D341Med (cell line): ENCODE measurements at places on chromosomes 3 and 15.
A peak's percentile ranks its signal among the peaks of the same experiment; 100 is the strongest.

DNA sequence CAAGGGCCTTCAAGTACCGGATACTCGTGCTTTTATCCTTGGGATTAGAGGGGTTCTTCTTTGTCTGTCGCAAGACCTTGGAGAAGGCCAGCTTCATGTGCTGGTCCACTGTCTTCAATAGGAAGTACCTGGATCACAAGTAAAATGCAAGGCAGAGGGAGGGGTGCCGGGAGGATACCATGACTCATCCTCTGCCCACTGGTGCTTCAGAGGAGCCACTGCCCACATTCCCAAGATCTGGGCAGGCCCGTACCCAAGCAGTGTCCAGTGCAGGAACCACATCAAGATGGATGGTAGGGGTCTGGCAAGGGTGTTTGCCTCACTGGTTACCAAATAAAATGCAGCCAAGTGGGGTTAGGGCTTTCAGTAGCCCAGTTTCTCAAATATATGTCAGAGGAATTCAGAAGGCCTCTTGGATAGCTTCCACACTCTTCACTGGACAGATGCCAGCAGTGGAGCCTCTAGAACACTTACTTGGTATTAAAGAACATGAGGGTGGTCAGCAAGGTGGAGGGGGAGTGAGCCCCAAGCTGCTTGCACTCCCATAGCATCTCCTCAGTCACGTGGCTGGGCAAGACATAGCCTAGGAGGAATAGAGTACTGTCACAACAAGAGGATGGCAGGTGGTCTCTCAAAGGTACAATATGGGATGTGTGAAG is 3.6 kb upstream of the IMPDH2 start:
- DNase-seq: no peak

DNA sequence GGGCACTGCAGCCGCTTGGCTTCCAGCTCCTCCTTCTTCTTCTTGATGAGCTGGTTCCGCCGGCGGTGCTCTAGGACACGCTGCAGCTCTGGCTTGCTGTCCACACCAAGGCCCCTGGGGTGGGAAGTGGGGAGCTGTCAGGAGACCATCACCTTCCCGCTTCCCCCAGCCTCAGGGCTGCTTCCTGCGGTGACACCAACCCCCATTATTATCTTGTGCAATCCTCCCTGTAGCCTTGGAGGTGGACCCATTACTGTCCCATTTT is 10.0 kb downstream of the FAM107A start:
- no peak for DNase-seq

- no peak for DNase-seq
Observed at GRCh38 chr3:194905696-194906095, 220.0 kb downstream of the FAM43A start.

DNA sequence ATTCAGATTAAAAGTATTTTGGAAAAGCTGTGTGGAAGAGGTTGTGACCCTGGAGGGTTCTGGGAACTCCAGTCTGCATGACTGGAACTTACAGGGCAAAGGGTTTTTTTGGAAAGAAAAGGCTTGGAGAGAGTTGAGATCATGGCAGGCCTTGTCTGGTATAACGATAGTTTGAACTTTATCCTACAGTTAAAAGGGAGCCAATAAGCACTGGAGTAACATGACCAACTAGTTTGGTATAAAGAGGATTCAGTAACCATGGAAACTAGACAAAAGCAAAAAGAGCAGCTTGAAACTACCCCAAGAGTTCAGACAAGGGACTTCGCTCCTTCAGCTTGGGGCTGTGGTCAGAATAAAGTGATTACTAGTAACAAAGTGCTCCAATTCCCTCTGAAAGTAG is 151.2 kb upstream of the TMCO5A start:
- no peak for DNase-seq

- DNase-seq: no peak
Observed at GRCh38 chr3:158908187-158908734, 106.4 kb downstream of the MFSD1 start.

DNA sequence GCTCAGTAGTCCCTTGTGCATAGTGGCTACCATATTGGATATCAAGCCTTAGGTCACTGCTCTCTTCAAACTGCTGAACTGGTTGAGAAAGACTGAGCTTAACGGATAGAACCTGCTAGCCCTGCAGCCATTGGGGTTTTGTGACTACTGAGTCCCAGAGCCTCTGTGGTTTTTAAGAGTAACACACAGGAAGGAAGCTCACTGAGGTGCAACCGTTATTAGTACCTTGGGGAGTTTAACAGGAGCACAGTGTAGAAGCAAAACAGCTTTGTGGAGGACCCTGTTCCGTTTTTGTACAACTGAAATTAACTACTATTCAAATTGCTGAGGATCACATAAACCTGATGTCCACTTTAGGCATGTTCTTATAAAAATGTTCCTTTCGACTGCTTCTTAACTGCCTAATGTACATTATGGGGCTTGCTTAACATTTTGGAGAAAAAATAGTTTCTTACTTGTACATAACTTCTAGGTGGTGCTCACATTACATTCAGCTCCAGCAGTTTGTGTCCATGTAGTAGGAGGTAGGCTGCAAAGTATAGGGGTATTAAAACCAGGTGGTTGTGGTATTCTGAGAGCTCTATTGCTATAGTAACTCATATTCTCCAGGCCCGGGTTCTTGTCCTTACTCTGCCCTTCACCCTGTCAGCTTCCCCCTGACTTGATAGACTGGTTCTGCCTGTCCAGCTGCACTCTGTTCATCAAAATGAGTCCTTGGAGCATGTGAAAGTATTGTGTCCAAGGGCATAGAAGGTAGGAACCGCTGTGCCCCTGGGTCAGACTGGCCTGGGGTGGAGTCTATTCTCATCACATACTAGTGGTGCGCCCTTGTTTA is 17.3 kb downstream of the PXK start:
- no peak for DNase-seq

DNA sequence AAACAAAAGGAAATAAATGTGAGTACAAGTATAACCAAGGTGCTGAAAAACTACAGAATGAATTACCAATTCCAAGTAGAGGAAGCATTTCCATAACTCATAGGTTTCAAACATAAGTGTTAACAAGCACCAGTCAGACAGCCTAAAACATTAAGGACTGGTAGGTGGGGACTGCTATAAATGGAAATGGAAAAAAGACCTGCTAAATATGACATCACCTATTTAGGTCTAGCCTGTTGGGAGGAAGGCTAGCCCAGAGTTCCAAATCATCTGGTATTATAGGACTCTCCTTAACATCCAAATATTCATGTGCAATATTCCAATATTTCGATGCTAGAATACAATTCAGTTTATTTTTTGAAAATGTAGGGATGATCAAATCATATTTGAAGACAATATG is 560.0 kb downstream of the ROBO2 start:
- no peak for DNase-seq

GRCh38 chr3:76550522-76551201 is 489.2 kb upstream of the ROBO2 start:
- DNase-seq: no peak

DNA sequence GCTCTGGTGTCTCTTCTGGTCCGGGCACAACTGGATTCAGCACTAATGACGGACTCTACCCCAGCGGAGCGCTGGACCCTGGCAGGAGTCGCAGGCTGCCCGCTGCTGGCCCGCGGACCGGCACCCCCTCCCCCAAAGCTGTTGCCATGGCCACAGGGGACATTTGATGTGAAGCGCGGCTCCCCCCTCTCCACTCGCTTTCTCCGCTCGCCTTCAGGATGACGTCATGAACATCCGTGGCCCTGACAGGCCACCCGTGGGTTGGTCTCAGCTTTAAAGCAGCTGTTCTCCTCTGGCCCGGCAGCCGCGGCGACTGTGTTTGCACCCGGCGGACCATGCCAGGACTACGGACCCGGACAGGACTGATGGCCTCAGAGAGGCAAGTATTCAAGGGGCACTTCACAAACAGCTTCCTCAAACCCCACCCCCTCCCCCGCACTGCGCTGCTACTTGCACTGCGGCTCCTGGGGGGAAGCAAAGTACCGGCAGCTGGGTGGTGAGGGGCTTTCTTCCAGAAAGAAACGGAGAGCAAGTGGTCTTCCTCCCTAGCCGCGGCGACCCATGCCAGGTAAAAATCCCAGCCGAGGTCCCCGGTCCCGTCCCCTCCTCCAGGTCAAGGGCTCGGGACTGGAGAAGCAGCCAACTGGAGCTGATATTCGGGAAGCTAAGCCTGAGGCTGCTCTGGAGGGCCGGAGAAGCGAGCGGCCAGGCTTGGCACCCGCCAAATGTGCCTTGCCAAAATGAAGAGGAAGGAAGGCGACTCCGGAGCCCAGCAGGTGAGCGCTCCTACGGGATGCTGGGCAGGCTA is 16.6 kb upstream of the AEN start:
- no peak for DNase-seq

DNA sequence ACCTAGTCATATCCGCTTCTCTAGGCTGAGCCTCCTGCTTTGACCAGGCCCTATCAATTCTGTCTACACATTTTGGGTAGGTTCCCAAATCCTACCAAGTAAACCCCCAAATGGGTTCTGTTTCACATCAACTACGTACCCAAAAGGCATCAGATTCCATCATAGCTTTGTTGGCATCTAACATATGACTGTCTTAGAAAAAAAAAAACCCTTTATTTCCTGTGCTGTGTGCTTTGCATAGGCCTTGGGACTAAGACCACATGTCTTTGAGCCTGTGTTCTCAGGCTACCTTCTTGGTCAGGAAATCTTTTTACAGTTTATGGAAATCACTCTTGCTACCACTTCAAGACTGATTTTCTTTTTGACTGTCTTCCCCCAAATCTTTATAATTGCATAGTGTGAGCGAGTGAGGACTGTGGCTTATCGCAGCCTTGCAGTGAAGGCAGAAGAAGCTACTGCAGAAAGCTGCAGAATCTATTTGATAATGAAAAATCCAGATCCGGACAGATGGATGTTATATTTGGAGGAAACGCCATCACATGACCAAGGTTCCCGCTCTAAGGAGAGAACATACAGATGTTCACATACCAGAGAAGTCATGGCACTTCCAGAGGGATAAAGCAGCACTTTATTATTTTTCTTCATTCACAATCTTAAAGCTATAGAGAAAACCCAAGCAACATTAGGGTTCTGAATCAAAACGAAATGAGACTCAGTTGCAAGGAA is 111.2 kb downstream of the EOMES start:
- DNase-seq: no peak

- no peak for DNase-seq
Observed at GRCh38 chr15:51348688-51349087, 7.2 kb downstream of the GLDN start.

- DNase-seq: no peak
Observed at GRCh38 chr3:163533381-163533780, 1544.9 kb downstream of the SI start.

DNA sequence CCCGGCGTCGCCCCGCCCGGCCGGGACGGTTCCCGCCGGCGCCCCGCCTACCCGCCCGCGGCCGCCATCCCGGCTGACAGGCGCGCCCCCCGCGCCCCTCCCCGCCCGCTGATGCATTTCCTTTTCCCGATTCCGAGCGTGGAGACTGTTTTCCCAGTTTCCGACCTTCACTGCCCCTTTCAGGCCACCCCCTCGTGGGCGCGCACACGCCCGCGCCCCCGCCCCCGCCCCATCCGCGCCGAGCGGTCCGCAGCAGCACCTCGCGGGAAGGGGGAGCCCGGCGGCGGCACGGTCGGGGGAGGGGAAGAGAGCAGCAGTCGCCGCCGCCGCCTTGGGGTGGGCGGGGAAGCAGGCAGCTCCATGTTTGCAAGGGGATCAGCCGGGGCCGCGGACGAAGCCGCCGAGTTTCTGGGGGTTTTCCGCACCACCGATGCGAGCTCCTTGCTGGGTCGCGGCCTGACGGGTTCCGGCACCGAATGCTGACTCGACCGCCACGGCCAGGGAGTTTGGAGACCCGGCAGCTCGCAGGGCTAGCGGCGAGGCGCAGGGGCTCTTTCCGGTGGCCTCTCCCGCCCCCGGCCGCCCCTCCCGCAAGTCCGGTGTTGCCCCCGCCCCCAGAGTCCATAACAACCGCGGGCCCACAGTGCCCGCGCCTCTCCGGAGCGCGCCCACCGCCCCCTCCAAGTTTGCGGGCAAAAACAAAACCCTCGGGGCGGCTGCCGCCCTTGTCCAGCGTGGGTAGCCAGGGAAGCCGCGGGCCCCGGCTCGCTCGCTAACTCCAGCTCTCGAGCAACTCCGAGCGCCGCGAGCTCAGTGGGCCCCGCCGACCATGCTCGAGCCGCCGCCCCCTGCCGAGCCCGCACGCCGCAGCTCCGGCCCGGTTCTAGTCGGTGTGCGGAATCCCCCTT is 3.2 kb upstream of the SIN3A start:
- DNase-seq: peak; percentile 74

DNA sequence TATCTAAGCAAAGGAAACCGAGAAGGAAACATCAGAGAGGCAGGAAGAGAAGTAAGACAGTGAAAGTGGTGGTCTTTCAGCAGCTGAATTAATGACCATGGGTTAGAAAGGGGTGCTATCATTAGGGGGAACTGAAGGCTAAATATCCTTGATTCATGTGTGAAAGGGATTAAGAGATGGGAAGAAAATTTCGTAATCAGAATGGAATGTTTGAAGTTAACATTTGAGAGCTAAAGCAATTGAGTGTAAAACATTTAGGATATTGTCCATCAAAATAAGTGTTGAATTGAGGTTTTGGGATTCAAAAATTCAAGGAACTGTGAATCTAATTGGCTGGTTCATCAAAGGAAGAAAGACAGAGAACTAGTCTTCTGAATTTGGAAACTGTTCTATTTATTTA is 4.1 kb upstream of the ECT2 start:
- DNase-seq: no peak

DNA sequence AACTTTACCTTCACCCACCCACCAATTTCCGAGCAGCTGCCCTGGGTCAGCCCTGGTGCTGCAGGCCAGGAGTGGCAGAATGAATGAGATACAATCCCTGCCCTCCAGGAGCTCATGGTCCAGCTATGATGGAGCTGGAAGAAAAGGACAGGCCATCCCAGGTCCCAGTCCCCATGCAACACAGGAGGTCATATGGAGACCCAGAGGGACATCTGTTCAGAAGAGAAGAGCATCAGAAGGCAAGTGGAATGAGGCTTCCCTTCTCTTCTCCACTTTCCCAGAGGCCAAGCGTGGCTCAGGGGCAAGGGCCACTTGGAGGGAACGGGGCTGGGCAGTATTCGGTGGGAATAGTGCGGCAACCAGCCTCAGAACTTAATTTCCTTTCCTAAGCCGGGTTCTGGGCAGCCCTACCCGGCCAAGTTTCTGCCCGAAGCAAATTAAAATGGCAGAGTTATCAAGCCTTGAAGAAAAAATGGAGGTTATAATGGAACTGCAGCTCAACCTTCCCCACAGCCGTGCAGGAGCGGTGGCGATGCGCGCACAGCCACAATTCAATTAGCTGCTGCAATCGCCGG is 35.9 kb downstream of the TLE3 start:
- no peak for DNase-seq

- DNase-seq: no peak
Observed at GRCh38 chr15:48176957-48177356, 1.1 kb downstream of the MYEF2 start.

GRCh38 chr3:33260104-33260503 is 17.1 kb upstream of the FBXL2 start:
- DNase-seq: no peak

- DNase-seq: no peak
Observed at GRCh38 chr3:135865085-135865484, 100.4 kb upstream of the PPP2R3A start.

DNA sequence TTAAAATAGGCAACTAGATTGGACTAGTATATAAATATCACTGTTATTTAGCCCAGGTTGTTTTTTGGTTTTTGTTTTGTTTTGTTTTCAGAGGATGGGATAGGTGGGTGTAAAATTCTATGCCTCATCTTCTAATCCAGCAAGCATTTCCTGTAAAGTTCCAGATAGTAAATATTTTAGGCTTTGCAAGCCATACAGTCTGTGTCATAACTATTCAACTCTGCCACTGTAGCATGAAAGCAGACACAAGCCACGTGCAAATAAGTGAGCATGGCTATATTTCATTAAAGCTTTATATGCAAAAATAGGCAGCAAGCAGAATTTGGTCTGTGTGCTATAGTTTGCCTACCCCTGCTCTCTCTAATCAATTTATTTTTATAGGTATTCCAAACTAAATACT is 657.3 kb upstream of the TGFBR2 start:
- DNase-seq: no peak

GRCh38 chr15:49301562-49301961 is 121.5 kb upstream of the FGF7 start:
- no peak for DNase-seq
